Anterior cingulate cortex (tissue), 58 donors: ENCODE measurements at places on chromosomes 1 and 21.

- no peak for DNase-seq
Observed at GRCh38 chr1:25740071-25740470, 59.9 kb upstream of the SELENON start.

GRCh38 chr1:5120559-5120958 is 466.1 kb downstream of the AJAP1 start:
- no peak for DNase-seq

DNA sequence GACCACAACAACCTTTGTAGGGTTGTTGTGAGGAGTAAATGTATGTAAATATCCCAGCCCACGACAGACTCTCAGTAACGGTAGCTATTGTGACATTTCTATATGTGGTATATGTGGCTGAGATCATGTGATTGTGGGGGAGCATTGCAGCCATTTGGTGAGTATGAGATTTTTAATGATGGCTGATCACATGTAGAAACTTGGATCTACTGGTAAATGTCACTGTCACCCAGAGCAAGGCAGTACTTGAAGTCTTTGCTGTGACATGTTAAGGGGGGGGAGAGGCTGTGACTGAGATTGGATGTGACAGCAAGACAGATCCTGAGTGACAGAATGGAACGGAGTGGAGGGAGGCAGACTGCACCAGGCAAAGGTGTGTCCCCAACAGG is 23.9 kb upstream of the MEF2D start:
- no peak for DNase-seq

DNA sequence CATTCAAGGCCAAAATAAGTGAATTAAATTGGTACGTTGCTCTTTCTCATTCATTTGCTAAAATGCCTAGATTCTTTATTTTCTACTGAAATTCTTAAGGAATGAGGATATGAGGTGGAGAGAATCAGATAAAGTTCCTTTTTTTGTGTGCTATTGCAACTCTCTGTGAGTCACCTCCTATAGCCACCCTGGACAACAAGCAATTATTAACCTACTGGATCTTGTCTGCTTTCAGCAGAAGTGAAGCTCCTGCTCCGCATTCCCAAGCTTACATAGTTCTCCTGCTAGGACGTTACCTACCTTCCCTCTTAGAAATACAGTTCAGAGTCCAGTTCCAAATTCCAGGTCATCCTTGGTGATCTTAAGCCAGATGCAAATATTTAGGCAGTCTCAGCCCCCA is 4.8 kb upstream of the KCNJ6 start:
- no peak for DNase-seq

GRCh38 chr1:117070124-117070523 is 10.0 kb downstream of the TTF2 start:
- DNase-seq = no peak

GRCh38 chr1:248597589-248597988 is at the start of gene OR2T10:
OR2T10 (minus strand) TSS chr1:248597700; CDS start chr1:248593768, 3,932 bp downstream.
- DNase-seq = no peak

GRCh38 chr1:66413136-66413837 is 120.7 kb upstream of the SGIP1 start:
- DNase-seq = no peak

- no peak for DNase-seq
Observed at GRCh38 chr1:43329995-43330751, 7.4 kb upstream of the MPL start.

- no peak for DNase-seq
Observed at GRCh38 chr1:59638231-59638711, 176.5 kb upstream of the HOOK1 start.

DNA sequence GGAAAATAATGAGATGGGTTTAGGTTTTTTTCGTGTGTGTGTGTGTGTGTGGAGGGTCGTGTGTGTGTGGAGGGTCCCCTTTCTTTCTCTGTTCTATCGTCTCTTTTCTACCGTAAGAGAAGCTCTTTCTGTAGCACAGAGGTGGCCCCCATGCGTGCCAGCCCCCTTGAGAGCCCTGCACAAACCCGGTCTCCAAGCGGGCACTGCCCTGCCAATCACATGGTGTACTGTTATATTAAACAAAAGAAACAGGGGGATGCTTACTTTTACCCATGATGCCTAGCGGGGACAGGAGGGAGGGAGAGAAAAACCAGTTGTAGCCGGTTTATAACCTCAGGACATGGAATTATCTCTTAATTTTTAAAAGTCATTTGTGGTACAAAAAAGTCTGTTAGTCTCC is 41.0 kb downstream of the GATAD2B start:
- DNase-seq = no peak

DNA sequence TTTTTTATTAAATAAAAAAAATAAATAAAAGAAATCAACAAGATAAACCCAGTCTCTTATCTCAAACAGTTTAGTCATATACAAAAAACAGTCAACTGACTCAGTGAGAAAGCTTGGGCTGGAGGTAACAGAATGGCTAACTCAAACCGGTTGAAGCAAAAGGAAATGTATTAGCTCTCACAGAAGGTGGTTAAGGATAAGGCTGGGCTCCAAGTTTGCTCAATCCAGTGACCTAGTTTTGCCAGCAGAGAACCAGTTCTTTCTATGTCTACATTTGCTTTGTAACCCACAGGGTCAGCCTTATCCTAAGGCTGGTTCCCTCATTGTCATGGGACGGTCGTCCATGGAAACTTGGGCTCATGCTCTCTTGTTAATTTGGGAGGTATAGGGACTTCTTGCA is 144.5 kb upstream of the L1TD1 start:
- DNase-seq = no peak

- no peak for DNase-seq
Observed at GRCh38 chr1:241800640-241801039, 47.4 kb upstream of the EXO1 start.

DNA sequence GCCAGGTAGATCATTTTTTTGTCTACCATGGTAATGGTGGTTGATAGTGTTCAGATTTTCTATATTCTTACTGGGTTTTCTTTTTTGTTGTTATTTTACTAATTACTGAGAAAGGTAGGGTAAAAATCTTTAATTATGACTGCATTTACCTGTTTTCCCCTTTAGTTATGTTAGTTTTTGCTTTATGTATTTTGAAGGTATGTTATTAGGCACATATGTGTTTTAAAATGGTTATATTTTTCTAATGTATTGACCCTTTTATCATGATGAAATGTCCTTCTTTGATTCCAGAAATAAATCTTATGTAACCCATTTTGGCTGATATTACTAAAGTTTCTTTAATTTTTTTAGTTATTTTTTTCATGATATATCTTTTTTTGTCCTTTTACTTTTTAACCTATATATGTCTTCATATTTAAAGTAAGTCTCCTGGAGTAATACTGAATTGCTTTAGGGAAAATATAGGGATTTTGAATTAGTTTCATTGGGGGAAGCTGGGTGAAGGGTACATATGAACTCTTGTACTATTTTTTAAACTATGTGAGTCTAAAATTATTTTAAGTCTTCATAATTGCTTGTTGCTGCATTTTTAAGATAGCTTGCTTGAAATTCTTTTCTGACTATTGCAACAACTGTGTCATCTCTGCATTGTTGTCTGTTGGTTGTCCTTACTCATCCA is 22.4 kb downstream of the SLC35A3 start:
- no peak for DNase-seq

DNA sequence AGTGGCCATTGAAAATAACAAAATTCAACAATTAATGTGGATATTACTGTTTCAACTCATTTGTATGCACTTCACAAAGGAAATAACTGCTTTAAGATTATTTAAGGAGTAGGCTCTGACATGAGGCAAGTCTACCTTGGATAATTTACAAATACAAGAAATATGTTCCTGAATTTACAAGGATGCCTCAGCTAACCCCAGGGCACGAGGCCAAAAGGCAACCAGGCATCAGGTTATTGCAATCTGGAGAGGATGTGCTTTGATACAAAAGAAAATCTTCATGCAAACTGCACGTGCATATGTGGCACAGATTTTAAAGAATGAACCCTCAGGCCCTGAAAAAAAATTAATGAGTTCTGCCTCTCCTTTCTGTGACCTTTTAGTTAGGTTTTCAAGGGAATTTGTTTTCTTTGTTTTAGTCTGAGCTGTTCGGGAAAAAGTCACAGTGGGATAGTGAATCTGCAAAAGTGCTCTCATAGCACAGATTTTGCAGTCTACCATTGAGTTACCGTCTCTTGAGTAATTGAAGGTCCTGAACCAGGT is 1304.2 kb upstream of the ADGRL4 start:
- DNase-seq = no peak

DNA sequence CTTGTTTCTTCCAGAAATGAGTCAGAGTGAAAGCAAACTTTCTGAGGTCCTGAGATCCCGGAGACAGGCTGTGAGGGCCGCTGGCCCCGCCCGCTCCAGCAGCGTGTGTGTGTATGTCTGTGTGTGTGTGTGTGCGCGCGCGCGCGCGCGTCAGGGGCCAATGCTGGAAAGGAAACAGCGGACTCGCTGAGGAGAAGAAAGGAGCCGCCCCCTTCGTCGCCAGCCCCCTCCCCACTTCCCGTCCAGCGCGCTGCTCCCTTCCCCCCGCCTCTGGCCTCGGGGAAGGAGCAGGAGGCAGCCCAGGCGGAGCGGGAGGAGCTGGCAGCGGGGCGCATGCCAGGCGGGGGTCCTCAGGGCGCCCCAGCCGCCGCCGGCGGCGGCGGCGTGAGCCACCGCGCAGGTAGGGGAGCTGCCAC is at the start of gene DISC1:
Gene DISC1, plus strand, starts transcription at position 256 of the 416 bp plus-strand sequence. Its CDS starts 78 bp downstream, at position 334.
- DNase-seq = no peak

DNA sequence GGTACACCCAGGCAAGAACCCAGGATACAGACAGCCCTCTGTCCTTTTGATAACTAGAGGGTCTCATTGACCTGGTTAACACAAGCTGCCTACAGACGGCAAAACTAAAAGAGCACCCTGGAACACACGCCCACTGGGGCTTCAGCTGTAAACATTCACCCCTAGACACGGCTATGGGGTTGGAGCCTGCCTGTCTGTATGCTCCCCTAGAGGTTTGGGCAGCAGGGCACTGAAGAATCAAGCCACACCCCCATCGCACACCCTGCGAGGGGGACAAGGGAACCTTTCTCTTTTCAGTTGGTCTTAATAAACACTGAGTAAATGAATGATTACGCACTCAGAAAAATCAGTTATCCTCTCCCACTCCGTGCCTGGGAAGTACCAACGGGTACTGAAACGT is 35.5 kb downstream of the LRRC3 start:
- DNase-seq = no peak

DNA sequence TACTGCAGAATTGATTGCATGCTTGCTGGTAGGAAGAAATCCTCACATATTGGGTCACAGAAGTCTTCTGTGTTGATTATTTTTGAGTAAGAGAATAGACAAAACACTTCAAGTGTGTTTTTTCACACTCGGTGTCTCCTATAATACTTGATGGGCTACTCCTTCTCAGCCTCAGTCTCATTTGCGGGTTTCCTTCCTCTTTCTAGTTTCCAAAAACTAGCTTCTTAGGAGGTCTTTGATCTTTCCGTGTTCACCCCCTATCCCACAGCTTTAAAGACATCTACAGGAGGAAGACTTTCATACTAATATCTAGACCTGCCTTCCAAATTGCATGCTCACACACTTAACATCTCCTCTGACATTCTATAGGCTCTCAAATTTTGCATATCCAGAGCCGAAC is 40.7 kb upstream of the NTPCR start:
- DNase-seq = no peak

DNA sequence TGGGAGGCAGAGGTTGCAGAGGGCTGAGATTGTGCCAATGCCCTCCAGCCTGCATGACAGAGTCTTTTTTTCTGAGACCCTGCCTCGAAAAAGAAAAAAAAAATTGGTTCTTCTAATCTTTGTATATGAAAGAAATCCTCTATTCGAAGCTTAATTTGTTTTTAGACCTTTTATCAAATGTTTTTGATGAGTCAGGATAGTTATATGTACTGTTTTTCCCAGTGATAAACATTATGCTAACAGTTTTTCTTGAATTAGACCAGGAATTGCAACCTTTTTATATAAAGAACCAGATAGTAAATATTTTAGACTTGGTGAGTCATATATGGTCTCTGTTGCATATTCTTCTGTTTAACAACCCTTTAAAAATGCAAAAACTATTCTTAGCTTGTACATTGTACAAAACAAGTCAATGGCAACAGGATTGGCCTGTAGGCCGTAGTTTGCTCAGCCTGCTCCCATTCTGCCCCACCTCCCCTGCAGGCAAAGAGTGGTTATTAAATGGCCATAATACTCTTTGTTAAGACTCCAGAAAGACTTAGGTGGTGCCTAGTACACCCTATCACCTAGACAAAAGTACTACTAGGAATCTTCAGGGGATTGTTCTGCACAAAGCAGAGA is 45.2 kb downstream of the LYST start:
- no peak for DNase-seq

- no peak for DNase-seq
Observed at GRCh38 chr1:238772322-238772721, 614.0 kb upstream of the CHRM3 start.

GRCh38 chr1:33099290-33100118 is 18.6 kb downstream of the AZIN2 start:
- DNase-seq = no peak

GRCh38 chr1:43373066-43373940 is 5.5 kb upstream of the ELOVL1 start:
- no peak for DNase-seq

- DNase-seq = no peak
Observed at GRCh38 chr1:185448591-185449186, 131.6 kb upstream of the IVNS1ABP start.

DNA sequence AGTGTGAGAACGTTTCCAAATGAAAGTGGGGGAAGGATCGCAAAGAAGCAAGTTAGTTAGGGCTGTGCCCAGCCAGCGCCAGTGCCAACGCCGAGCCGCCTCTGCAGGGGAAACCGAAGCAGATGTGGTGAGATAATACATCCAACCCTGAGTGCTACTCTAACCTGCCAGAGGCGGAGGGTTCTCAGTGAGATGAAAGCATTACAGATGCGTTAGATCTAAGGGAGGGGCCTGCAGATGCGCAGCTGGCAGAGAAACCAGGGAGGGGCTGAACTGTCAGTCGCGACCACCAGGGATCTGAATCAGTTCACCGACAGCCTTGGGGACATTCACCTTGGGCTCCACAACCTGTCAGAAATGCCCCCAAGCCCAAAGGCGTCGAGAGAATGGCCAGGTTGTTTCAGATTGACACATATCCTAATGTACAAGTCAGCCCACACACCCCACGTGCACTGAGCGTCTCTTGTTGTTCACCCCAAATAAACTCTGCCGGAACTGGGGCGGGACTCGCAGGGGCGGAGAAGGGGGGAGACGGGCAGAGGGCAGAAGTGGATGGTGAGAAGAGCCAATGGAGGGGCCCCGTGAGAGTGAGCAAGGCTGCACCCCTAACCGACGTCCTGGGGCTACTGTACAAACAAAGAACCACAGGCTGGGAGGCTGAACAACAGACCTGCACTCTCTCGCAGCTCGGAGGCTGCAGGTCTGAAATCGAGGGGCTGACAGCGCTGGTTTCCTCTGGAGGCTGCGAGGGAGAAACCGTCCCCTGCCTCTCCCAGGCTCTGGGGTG is 8.7 kb upstream of the UMODL1 start:
- no peak for DNase-seq

DNA sequence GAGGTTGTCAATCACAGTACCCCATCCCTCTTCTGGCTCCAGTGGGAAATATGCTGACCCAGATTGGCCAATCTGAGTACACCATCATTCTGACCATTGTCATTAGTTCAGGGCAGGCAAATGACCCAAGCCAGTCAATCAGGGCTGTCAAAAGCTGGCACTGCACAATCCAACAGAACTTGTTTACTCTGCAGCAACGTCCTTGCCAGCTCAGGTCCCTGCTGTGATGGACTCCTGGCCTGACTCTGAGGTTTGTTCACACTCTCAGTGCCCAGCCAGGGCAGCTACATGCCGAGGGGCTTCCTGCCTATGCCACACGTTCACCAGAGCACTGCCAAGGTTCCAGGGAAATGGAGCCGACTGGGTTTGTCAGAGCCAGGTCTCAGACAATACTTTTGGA is 14.7 kb upstream of the OVAAL start:
- no peak for DNase-seq

- no peak for DNase-seq
Observed at GRCh38 chr1:55572878-55573734, 357.9 kb upstream of the USP24 start.
